ENCODE measurements at places on chromosomes 12 and 14.

DNA sequence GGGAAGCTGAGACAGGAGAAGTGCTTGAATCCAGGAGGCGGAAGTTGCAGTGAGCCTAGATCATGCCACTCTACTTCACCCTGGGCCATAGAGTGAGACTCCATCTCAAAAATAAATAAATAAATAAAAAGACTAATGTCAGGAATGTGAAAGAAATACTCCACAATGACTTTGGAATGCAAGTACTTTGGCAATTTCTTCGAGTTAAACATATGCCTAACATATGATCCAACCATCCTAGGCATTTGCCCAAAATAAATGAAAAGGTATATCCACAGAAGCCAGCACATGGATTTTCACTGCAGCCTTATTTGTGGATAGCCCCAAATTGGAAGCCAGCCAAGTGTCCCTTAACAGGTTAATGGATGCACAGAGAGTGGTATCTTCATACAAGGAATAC is 357.9 kb upstream of the TMEM132C start:
- no peak for DNase-seq

DNA sequence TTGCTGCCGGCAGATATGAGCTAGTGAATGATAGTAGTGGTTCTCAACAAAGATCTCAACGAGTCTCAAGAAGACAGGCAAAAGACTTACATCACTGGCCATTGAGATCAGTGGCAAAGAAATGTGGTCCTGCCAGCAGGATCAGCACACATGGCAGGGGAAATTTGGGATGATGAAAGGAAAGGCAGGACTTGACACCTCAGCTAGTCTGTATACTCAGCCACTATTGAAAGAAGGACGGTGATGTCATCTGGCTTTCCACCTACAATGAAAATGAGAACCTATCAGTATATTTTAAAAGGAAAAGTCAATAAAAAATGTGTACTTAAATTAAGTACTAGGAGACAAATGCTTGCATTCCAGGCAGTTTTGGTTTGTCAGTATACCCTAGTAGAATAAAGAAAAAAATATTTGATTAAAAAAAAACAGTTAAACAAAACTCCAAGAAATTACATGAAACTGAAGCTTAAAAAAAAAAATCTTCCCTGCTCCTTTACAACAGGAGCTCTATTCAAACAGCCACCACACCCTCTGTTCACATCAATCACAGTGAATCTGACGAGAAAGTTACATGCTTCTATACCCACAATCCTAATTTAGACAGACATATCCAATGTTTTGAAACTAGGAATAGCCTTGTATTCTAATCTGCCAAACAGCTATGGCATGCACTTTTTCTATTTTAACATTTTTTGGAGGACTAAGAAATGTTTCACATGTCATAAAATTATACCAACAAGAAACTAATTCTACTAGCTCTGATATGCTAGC is 34.9 kb downstream of the RAD9B start:
- DNase-seq: no peak

GRCh38 chr12:28872654-28873268 is 276.3 kb upstream of the FAR2 start:
- peak; percentile 17 for DNase-seq

GRCh38 chr12:15834575-15834974 is 45.4 kb upstream of the EPS8 start:
- DNase-seq: no peak

GRCh38 chr12:49645146-49646039 is 22.0 kb downstream of the PRPF40B start:
- no peak for DNase-seq

GRCh38 chr12:120798696-120799095 is 73.1 kb downstream of the ACADS start:
- DNase-seq: no peak

DNA sequence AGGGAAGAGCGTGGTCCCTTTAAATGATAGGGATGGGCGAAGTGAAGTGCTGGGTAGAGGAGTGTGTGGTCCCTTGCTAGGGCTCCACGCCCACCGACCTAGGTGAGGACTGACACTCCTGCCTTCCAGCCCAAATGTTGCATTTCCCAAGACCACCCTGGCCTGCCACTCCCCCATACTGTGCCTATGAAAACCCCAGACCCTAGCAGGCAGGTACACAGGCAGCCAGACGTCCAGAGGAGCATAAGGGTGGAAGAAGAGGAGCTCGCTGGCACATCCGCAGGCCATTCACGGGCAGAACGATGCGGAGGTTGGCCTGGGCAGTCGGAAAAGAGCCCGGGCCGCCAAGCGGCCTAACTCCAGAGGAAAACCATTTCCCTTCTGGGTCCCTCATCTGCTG is 817 bp upstream of the IPO8 start:
- no peak for DNase-seq

DNA sequence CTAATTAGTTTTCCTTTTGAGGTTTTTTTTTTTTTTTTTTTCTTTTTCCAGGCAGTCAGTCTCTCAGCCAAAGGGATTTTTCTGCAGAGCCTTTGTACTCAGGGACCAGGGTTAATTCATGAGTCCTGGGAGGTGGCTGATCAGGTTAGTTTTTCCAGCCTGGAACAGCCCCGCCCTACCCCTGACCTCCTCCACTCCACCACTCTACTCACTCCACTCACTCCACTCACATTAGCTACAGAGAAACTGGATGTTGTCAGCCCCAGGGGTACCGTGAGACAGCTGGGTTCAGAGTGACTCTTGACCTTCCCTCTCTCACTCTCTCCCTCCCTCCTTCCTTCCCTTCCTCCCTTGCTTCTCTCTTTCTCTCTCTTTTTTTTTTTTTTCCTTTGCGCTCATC is 161.0 kb downstream of the CRADD start:
- no peak for DNase-seq

DNA sequence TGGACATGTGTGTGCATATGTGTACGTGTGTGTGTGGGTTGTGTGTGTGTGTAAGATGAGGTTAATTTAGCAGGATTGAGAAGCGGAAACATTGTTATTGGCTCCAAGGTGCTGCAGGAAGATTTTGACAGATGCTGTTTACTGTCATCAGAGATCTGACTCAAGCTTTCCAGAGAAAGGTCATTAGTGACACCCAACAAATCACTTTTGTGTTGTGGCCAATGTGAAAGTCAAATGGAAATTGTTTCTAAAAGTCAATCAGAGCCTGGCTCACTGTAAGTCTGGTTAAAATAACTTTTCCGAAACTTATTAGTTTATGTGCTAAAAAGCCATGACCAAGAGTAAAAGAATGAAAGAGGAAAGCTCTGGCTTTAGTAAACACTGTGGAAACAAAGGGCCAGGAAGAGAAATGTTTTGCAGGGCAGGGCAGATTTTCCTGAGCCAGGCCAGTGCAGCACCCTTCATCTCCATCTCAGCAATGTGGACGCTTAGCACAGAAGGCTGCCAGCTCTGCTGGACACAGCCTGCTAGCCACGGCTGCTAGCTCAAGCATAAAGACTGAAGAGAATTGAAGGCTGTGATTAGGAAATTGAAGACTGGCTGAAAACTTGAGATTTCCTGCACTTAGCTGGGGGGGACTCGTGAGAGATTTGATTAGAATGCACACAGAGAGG is 235.8 kb downstream of the NEDD1 start:
- DNase-seq: no peak

Data from stimulated activated CD4-positive, alpha-beta T cell treated with anti-CD3 and anti-CD28 coated beads, Interleukin-2, amount 100 ng/mL, for 48 hours (primary cell).